ENCODE measurements at places on chromosomes 1 and 21. TPM values are rescaled to one million over a fixed set of nuclear protein-coding genes. Genes with fewer than 3 reads are reported as not detected.

The TP73 gene
- not detected for total RNA-seq

The MMP23B gene
- total RNA-seq: 82.1 TPM

The JAM2 gene
- 28.5 TPM for total RNA-seq

The OSCP1 gene
- total RNA-seq: 7.0 TPM

The AADACL3 gene
- not detected for total RNA-seq

The WNT4 gene
- 0.08 TPM for total RNA-seq

The TMEM39B gene
- 2.7 TPM for total RNA-seq

The KRTAP12-3 gene
- total RNA-seq: not detected

The LORICRIN gene
- not detected for total RNA-seq

The WNT9A gene
- total RNA-seq: 14.3 TPM

The HSD3B2 gene
- not detected for total RNA-seq

The EPRS1 gene
- total RNA-seq: 78.7 TPM

The TMEM61 gene
- not detected for total RNA-seq

The MYOG gene
- not detected for total RNA-seq

The OSBPL9 gene
- total RNA-seq: 56.0 TPM

The RGS5 gene
- total RNA-seq: 155 TPM

The SPOCD1 gene
- total RNA-seq: 0.19 TPM

The OR2L13 gene
- not detected for total RNA-seq

The CLEC20A gene
- total RNA-seq: not detected

The PTPN22 gene
- 0.31 TPM for total RNA-seq

The NPL gene
- 62.7 TPM for total RNA-seq

The LRRC53 gene
- total RNA-seq: not detected

The CD53 gene
- 8.0 TPM for total RNA-seq

The TNFRSF18 gene
- total RNA-seq: not detected

The DNAJC28 gene
- total RNA-seq: 7.5 TPM

The CLDN17 gene
- total RNA-seq: not detected

The SIKE1 gene
- 25.3 TPM for total RNA-seq

The F13B gene
- total RNA-seq: not detected

The USP48 gene
- total RNA-seq: 22.3 TPM

The RPE65 gene
- not detected for total RNA-seq

The KPRP gene
- not detected for total RNA-seq

The FCRLA gene
- total RNA-seq: not detected

The CA6 gene
- not detected for total RNA-seq

The DENND2C gene
- total RNA-seq: 2.7 TPM

The SLC45A1 gene
- 0.79 TPM for total RNA-seq

The C1orf116 gene
- 0.58 TPM for total RNA-seq

The FMN2 gene
- not detected for total RNA-seq

The HSPA6 gene
- 1.4 TPM for total RNA-seq

The ARHGAP30 gene
- 11.6 TPM for total RNA-seq

The TMEM82 gene
- not detected for total RNA-seq

The MTARC1 gene
- total RNA-seq: 4.9 TPM

The B3GALT2 gene
- 27.7 TPM for total RNA-seq

The CAPN9 gene
- not detected for total RNA-seq

The FNDC5 gene
- 67.1 TPM for total RNA-seq

The MOV10 gene
- total RNA-seq: 9.6 TPM

The LRRC38 gene
- 4.0 TPM for total RNA-seq

The SLC44A5 gene
- not detected for total RNA-seq

The ACTL8 gene
- not detected for total RNA-seq
